ENCODE measurements at places on chromosomes 6 and 20. TPM values are rescaled to one million over a fixed set of nuclear protein-coding genes. Genes with fewer than 3 reads are reported as not detected.

GRCh38 chr6:74161380-74161779 lies 465.4 kb downstream of the CD109 start:
- ATAC-seq = no peak

GRCh38 chr6:104943781-104944180 lies 13.1 kb upstream of the LIN28B start:
- ATAC-seq = no peak

The SCAF8 gene
- total RNA-seq = 20.4 TPM

The NINL gene
- 4.8 TPM for total RNA-seq

DNA sequence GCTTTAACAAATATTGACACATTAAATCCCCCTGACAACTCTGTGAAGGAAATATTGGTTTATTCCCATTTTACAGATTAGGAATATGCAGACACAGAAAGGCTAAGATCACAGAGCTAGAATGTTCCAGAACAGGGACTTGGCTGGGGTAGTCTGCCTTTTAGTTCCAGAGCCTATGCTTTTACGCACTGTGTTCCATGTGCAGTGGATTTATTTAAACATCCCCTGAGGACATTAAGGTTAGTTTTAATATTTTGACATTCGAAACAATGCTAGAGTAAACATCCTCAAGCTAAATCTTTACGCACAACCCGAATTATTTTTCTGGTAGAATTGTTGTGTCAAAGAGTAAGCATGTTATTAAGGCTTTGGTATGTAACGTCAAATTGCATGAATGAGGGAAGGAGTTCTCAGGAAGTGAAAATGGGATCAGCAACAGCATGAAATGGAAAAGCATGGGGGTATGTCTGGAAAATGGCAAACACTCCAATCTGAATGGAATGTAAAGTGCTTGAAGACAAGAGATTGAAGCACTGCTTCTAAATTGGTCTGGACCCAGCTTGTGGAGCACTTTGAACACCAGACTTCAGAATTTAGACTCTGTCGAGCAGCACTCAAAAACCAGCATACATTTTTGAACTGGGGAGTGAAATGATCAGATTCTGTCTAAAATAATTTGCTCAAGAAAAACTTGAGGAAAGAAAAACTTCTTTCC lies 429.9 kb downstream of the CD83 start:
- no peak for ATAC-seq

GRCh38 chr6:169071394-169071793 lies 182.3 kb downstream of the THBS2 start:
- ATAC-seq = no peak

The GMNN gene
- total RNA-seq = 14.9 TPM

GRCh38 chr6:55902796-55903195 lies 27.4 kb upstream of the BMP5 start:
- no peak for ATAC-seq

DNA sequence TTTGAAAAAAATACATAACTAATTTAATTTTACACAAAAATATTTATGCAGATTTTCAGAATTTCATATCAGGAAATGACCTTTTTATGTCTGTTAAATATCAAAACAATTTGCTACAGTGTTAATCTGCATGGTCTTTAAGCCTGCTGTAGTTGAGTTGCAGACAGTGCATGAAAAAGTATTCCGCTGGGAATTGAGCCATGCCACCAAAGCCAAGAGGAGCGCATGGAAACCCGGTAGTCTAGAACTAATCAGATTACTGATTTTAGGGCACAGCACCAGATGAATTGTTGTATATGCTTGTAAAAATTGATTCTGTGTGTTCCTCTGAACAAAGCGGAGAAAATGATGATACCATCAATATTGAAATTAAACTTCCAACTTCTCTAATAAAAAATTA lies 34.3 kb upstream of the LAMP5 start:
- ATAC-seq = no peak

- no peak for ATAC-seq
These were observed 1196.7 kb upstream of the CITED2 start for GRCh38 chr6:140571145-140571544.

The NKAIN4 gene
- total RNA-seq = not detected

- ATAC-seq = no peak
These were observed 695.2 kb downstream of the PHF3 start for GRCh38 chr6:64330694-64331307.

The SPDEF gene
- 0.44 TPM for total RNA-seq

DNA sequence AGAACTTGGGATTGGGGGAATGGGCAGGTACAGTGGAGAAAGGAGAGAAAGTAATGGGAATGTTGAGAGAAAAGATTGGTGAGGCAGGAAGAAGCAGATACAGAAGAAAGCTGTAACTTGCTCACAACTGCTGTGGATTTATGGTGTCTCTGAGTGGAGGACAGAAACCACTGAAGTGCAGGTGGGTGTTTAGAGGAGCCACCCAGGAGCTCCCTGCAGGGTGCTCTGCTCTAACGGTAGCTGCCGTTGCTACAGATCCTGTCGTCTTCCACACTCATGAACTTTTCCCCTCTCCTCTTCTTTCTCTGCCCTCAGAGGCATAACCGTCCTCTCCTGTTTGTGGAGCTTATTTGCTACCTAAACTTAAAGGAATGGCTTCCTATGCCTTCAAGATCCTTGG lies 27.5 kb upstream of the MAPK13 start:
- ATAC-seq = no peak

The NNAT gene
- total RNA-seq = 0.28 TPM

DNA sequence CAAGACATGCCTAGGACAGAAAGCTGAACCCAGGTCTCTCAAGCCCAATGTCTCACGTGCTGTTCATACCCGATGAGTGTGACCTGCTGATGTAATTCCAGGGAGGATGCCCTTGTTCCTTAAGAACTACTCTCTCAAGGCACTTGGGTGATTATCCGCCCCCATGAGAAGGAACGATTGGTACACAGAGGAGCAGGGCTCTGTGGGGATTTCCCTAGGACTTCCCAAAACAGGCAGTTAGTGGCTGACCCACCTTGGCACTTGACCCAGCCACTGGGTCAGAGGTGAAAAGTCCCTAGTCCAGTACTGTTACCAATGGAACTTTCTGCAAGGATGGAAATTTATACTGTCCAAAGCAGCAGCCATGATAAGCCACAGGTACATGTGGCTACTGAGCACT lies 9.2 kb upstream of the BPIFB6 start:
- ATAC-seq = no peak

GRCh38 chr6:22298475-22298890 lies 1.6 kb upstream of the PRL start:
- no peak for ATAC-seq

- peak; percentile 15 for ATAC-seq
These were observed 86.5 kb upstream of the MYL9 start for GRCh38 chr20:36454698-36455427.

- ATAC-seq = no peak
These were observed 79.2 kb upstream of the MRAP2 start for GRCh38 chr6:83954371-83954770.

DNA sequence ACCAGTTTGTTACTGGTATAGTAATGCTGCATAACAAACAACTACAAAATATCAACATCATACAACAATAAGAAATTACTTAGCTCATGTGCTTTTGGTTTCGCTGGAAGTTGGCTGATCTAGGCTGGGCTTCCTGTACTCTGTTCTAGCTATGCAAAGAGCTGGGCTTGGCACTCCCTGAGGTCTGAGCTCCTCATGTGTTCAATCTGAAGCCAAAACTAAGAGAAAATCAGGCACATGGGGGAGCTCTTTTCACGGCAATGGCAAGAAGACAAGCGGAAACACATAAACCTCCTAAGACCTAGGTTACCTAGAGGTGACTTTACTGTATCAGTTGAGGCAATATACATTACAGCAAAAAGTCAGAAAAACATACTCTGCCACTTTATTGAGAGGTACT lies 574.2 kb downstream of the KHDRBS2 start:
- no peak for ATAC-seq

The NOX3 gene
- total RNA-seq = not detected

The PLAGL2 gene
- 11.0 TPM for total RNA-seq

GRCh38 chr6:133973109-133973971 lies 20.3 kb downstream of the TBPL1 start:
- no peak for ATAC-seq

DNA sequence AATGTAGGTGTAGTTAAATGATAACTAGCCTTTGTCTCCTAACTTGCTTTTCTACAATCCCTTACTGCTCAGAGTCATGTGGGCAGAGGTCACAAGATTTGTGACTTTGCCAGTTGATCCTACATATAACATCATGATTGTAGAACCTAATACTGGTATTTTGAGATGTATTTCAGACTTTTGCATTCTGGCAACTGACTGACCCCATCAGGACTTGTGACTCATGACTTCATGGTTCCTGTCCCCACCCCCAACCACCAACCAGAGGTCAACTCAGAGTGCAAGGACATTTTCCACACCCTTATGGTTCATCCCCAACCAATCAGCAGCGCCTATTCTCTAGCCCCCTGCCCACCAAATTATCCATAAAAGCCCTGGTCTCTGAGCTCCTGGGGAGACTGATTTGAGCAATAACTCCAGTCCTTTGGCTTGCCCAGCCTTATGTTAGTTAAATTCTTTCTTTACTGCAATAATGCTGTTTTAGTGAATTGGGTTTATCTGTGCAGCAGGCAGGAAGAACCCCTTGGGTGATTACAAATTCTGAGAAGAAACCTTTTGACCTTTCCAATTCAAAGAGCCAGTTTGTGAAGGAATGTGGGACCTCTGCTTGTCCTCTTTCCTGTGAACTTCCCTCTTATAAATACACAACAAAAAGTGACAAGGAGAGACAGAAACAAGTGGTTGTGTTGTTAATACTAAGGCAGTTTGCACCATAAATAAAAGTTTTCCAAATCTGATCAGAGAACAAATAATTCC lies 588.7 kb downstream of the UTRN start:
- no peak for ATAC-seq

The EFCAB8 gene
- total RNA-seq = 0.48 TPM

The PHACTR1 gene
- total RNA-seq = 1.6 TPM

- no peak for ATAC-seq
These were observed 245.3 kb downstream of the TBXT start for GRCh38 chr6:165922309-165922794.

The GABRR2 gene
- not detected for total RNA-seq

The CCN2 gene
- total RNA-seq = 1.8 TPM

- ATAC-seq = no peak
These were observed 108.0 kb downstream of the ADGRG6 start for GRCh38 chr6:142409794-142410193.

DNA sequence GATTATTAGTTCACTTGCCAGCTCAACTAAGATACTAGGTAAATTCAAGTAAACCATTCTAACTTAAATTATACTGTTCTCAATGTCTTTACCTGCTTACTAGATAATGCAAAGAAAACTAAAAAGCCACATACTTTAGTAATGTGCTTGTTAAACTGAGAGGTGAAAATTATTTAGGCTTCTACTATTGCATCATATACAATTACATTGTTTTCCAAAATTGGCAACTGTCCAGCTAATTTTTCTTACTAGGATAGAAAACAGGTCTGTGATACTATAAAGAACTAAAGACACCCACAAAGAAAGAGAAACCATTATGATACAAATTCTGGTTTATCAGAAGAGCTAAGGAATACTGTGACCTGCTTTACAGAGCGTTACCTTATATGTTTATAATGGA lies 45.6 kb upstream of the ALDH8A1 start:
- no peak for ATAC-seq

GRCh38 chr20:23419995-23420901 lies 1.0 kb downstream of the NAPB start:
- peak; percentile 50 for ATAC-seq

- no peak for ATAC-seq
These were observed 150.8 kb upstream of the STXBP5 start for GRCh38 chr6:147053311-147053921.

DNA sequence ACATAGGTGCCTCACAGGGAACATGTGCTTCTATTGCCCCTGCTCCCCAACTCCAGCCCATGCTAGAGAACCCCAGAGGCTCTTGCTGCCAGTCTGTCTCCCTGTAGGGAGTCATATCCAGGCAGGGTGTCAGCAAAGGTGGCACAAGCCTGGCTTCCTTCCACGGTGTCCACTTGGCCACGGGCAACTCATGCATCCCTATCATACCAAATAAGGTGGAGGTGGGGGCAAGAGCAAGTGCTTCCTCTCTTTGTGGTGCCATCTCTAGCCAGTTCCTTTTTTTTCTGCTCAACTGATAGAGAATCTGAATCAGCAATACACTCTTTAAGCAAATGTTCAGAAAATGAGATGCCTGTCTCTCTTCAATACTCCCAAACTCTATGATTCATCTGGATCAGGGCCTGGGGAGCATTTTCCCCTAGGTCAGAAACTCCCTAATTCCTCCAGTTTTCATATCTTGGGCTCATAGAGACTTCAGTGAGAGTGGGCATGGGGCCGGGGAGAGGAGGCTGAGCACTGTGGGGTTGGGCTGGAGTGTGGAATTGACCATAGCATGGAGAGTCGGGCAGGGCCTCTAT lies 105.1 kb upstream of the GPR6 start:
- peak; percentile 25 for ATAC-seq

DNA sequence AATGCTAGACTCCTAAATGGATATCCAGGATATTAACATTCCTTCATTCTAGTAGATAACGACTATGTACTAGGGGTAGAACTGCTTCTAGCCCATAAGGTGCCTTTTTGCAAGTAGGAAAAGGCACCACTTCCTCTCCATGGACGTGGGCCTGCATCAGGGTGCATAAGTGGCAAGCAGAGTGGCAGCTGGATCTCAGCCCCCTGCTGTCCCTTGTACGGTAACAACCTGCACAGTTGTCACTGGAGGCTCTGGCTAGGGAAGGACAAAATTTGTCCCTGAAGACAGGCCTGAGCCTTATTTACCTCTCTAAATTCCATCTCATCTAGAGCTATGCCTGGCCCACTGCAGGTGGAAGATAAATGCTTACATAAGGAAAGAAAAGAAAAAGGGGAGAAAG lies 42.5 kb upstream of the SAYSD1 start:
- ATAC-seq = no peak

- no peak for ATAC-seq
These were observed 1.3 kb upstream of the BACH2 start for GRCh38 chr6:90297867-90298381.

DNA sequence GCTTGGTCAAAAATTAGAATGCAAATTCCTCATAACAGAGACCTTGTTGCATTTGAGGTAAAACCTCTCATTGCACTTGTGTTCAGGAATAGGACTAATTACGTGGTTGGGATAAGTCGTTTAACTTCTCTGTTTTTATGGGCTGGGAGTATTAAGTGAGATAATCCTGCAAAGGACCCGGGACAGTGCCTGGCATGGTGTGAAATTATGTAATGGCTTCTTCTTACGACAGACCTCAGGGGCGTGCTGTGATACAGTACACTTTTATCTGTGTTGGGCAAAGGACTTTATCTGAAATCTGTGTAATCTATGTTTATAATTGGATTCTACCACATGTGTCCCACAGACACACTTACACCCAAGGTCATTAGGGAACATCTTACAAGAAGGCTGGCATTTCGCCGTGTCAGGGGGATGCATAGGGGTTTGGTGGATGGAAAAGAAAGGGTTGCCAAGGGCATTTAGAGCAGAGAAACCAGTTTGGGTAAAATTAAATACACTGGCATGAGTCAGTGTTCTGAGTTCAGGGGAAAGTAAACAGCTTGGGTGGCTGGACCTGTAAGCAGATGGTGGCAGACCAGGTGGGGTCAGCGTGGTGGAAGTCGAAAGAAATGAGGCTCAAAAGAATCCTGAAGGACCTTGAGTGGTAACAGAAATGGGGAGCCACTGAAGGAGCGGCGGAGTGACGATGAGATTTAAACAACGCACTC lies 17.2 kb upstream of the RTF2 start:
- no peak for ATAC-seq

- ATAC-seq = no peak
These were observed 64.2 kb downstream of the LAMP5 start for GRCh38 chr20:9578594-9578993.

GRCh38 chr6:113647143-113647889 lies 209.8 kb upstream of the MARCKS start:
- ATAC-seq = no peak

GRCh38 chr6:43851204-43851865 lies 81.3 kb downstream of the VEGFA start:
- no peak for ATAC-seq

The DOK5 gene
- total RNA-seq = 0.12 TPM

All from esophagus mucosa (tissue), 1 donor.